ENCODE measurements at places on chromosomes 3 and 15.

- no peak for DNase-seq
Measured at GRCh38 chr15:63041402-63041973, 1.1 kb upstream of the TPM1 start.

DNA sequence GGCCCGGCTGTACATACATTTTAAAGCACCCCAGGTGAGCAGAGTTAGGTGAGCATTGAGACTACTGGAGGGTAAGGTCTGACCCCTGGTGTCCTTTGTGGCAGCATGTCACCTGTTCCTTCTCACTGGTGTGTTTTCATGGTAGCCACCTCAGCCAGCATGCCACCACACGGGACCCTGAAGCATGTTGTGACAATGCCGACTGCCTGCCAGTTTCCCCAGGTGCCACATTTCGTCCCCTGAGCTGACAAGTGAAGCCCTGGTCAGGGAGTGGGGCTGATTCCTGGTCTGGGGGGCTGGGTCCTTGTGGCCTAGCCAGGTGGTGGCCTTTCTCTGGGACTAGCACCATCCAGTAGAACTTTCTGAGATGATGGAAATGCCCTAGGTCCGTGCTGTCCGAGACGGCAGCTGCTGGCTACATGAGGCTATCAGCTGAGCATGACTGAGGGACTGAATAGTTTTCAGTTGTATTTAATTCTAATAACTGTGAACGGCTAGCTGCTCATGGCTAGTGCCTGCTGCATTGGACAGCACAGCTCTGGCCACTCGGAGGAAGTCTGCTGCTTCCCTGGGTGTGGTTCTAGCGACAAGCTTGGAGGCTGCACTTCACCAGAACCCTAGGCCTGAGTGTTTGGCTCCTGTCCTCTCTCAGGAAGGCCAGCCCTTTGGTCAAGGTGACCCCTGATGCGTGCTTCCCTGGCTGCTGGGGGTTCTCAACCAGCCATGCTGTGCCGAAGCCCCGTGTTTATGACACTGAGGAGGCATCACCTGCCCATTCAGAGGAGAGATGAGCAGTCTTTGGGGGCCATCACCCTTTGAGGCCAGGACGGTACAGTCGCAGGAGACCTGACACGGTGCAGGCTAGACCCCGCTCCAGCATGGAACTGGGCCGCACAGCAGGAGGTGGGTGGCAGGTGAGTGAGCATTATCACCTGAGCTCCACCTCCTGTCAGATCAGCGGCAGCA is 3.9 kb downstream of the C3orf22 start:
- DNase-seq = peak; percentile 13

DNA sequence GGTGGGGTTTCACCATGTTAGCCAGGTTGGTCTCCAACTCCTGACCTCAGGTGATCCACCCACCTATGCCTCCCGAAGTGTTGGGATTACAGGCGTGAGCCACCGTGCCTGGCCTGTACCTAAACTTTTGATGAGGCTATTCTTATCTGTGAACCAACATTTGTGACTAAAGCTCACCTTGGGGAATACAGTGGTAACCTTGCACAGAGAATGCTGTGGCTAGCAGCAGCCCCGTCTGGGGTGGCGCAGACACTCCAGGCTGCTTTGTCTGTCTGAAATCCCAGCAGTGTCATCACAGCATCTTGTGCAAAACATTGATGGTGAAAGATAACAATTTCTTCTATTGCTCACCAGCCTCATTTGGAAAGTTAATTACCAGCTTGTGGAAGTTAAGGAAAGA is 58.9 kb downstream of the CMTM8 start:
- peak; percentile 46 for DNase-seq

DNA sequence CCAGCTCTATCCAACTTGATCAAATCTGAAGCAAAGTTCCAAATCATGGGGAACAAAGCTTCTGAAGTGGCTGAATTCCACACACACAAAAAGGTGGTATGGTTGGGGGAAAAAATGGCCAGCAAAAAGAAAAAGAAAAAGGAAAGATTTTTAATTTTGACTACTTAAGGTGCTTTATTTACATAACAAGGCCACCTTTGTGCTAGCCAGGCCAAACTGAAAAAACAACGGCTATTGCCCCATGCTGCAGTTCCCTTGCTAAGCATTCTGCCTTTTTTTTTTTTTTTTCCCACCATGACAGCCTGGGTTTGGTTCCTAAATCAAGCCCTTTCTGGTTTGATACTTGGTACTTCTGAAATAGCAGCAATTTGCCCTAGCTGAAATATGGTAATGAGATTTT is 66.5 kb upstream of the DAZL start:
- DNase-seq = no peak

DNA sequence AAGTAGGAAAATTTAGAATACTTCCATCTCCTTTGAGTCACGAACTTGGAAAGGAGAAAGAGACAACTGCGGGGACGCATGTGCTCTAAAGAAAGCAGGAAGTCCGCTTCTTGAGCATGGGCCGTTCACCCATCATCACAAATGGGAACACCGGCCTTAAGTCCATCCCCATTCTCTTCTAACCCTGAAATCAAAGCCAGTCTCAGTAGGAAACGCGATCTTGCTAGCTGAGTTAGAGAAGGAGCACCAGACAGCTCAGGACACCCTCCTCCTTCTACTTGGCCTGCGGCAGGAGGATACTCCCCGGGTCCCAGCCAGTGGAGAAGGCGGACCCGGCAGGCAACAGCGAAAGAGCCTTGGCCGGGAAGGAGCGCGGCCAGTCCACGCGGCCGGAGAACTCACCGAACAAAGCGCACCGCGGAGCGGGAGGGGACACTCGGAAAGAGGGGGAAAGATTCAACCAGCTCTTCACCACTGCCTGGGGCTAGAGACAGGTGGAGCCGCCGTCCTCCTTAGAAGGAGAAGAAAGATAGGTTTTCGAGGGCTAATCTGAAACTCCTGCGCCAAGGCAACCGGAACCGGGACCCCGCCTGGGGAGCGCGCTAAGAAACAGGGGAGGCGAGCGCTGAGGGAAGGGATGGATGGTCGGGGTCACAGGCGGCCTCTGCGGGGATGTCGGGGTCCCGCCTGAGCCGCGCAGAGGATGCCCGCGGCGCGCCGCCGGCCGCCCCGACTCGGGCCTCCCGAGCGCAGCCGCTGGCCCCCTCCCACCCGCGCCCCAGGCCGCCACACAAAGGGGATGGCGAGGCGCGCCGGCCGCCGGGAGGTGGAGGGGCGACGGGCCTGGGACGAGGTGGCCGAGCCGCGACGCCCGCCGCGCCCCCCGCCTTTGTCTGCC is 818 bp downstream of the SLC4A7 start:
- DNase-seq = peak; percentile 39

- no peak for DNase-seq
Measured at GRCh38 chr3:134874737-134875413, 79.8 kb downstream of the EPHB1 start.

GRCh38 chr15:40054605-40054854 is 15.5 kb upstream of the SRP14 start:
- no peak for DNase-seq

GRCh38 chr3:51696954-51697353 is 9.9 kb upstream of the GRM2 start:
- no peak for DNase-seq

DNA sequence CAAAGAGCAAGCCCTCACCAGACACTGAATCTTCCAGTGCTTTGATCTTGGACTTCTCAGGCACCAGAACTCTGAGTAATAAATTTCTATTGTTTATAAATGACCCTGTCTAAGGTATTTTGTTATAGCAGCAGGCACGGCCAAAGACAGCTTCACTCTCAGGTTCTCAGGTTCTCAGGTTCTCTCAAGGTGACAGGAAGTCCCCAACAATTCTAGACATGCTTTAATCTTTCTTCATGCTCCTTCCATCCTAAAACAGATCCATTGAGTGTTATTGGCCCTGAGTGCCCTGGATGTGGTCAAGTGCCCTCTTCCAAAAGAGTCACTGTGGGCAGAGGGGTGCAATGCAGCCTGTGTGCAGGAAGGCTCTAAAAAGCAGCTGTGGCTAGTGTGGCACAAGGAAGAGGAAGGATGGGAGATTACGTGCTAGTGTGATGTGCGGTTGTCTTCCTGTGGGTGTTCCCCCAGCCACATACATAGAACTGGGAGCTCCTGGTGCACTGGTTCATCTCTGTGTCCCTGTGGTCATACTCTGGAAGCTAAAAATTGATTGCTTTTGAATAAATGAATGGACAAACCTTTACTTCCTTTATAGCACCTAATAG is 11.0 kb upstream of the RAB7A start:
- DNase-seq = peak; percentile 22

GRCh38 chr15:65212097-65212496 is 824 bp upstream of the CILP start:
- peak; percentile 50 for DNase-seq
